ENCODE measurements at places on chromosomes 1 and 21. TPM values are rescaled to one million over a fixed set of nuclear protein-coding genes. Genes with fewer than 3 reads are reported as not detected.

Gene FCRLB
- 1.4 TPM for total RNA-seq

Gene PGLYRP3
- total RNA-seq: not detected

Gene MTARC2
- total RNA-seq: 7.0 TPM

Gene FCGR1A
- 8.0 TPM for total RNA-seq

Gene RGS7
- 12.5 TPM for total RNA-seq

Gene DIP2A
- total RNA-seq: 67.7 TPM

Gene FCRL2
- not detected for total RNA-seq

DNA sequence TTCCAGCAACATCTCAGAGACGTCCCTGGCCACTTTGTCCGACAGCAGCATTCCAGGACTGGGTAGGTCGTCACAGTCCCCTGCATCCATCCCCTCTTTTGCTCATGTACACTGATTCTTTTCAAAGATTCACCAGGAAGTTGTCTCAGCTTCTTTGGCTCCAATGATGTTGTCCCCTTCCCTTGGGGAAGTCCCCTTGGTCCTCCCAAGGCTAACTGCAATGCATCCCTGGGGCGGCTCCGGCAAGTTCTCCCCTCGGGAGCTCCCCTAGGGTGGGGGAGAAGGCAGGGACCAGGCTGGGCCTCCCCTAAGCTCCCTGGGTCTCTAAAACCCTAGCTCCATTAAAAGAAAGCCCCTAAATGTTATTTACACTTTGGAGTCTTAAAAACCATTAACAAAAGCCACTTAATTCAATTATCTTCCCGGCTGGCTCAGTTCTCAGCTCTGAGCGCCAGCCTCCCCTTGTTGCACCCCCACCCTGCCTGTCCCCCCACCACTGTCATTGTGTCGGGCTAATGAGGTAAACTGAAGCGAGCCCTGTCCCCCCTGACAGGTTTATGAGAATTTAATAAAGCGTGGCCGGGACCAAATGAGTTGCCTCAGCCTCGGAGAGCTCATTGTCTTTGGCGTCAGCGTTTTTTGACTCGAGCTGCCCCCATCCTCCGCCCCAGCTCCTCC lies 25.3 kb downstream of the KNCN start:
- no peak for DNase-seq

DNA sequence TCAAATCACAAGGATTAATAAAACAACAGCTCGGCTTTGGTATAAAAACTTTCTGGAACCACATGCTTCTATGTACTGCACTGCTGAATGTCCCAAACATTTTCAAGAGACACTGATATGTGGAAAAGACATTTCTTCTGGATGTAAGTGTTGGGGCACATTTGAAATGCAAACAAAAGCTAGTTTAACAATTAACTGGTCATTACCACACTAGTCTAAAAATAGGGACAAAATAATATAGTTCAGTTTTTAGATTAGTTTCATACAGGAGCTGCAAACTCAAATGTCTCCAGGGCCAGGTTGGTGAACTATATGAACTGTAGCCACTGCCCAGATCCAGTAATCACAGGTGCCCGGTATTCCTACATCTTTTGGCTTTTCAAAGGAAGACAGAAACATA lies 3.2 kb downstream of the IL23R start:
- DNase-seq: no peak

GRCh38 chr21:10430005-10430404 lies 91.4 kb upstream of the TPTE start:
- DNase-seq: no peak

DNA sequence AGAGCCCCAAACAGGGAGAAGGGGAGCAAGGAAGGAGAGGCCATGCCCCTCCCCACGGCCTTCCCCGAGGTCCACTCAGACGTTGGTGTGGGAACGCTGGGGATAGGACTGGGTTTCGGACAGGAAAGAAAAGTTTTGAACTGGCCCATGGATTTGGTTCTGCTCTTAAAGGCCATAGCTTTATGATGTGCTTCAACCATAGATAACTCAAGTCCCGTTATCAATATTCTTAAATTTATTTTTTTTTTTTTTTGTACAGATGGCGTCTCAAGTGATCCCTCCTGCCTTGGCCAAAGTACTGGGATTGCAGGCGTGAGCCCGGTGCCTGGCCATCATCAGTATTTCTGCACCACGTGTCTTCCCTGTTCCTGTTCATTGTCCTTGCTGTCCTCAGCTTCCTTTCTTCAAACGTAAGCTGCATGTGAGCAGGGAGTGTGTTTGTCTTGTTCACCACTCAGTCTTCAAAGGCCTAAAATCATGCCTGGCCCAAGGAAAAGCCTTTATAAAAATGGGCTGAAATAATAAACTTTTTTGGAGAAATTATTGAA lies 820 bp upstream of the KRTAP10-1 start:
- no peak for DNase-seq

- DNase-seq: no peak
Observed at GRCh38 chr21:31064803-31065202, 26.5 kb upstream of the KRTAP19-8 start.

DNA sequence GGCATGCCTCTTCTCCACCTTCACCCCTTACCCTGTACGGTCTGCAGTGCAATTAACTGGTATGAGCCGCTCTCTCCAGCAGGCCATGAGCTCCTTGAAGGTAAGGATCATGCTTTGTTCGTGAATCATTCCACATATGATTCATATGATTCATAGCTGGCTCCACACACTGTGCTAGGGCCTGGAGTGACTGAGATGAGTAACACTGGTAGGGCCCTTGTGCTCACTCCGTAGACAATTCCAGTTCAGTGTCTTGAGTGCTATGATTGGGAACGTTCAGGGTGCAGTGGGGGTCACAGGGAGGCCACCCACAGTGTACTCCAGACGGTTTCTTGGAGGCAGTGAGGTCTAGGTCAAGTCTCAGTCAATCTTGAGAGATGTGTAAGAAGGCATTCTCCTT lies 239.8 kb downstream of the LMX1A start:
- DNase-seq: no peak

- no peak for DNase-seq
Observed at GRCh38 chr1:15680561-15681348, 3.4 kb upstream of the PLEKHM2 start.

DNA sequence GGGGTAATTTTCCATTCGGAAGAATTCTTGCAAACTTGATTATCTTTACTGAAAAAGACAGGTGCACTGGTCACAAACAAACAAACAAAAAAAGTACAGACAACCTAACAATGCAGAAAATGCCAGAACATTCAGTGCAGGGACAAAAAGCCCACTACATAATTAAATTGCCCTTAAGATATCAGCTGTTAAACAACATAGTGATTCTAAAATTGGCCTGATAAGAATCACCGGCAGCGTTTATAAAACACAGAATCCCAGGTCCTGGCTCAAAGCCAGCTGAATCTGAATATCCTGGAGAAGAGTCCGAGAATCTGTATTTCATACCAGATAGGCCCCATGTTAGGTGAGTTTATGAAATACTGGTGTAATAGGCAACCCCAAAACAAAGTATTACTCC lies 6.1 kb downstream of the PLPP3 start:
- no peak for DNase-seq

DNA sequence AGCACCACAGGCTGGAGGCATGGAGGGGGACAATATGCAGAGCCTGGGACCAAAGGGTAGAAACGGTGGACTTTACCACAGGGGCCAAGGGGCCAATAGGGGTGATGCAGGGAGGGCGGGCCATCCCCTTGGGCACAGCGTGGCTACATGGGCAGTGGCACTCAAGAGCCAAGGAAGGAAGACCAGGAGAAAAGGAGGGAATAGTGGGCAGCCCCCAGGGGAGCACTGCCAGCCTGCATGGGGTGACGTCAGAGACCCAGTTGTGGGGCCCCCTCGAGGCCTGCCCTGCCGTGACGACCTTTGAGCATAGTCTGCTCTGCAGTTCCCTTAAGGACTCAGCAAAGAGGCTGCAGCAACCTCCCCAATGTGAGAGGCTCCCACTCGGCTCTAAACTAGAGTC lies 95.5 kb upstream of the TMPRSS2 start:
- no peak for DNase-seq

DNA sequence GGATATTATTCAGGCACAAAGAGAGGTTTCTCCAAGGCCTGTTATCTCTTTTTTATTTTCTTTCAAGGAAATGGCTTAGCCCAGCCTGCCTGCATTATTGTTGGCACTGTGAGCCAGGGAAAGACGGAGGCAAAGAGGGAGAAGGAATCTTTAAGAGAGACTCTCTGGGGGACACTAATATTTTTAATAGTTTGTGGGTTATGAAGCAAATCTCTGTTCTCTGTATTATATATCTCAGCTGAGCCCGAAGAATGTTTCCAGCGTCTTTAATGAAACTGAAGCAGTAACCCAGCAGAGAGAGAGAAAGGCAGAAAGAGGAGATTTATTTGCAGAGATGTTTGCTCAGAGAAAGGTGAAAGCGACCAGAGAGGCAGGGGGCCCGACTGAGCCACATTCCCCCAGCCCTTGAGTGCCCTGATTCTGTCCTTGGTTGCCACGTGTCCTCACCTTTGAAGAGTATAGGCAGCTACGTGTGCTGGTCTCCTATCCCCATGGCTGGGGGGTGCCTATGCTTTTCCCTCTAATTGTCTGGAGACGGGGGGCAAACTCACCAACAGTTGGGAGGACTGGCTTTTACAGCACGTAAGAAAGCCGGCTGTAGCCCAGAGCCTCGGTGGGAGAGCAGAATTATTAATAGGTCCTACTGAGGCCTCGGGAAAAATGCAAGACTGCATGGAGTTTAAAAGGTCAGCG lies 166.4 kb downstream of the TRABD2B start:
- DNase-seq: no peak

DNA sequence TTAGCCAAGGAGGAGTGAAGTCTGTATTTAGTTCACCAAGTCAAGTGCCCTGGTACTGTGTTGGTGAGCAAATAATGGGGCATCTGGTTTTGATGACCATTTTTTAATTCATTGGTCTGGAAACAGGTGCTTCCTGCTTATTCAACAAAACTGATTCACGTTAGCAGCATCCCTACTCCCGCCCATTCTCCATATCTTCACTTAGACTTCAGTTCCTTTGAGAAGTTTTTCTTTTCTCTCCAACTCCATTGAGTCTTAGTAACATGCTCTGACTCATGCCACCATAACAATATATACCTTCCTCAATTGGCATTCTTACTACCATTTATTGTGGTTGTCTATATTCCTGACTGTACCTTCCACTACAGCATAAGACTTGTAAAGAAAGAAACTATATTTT lies 468.9 kb downstream of the DPYD start:
- DNase-seq: no peak

DNA sequence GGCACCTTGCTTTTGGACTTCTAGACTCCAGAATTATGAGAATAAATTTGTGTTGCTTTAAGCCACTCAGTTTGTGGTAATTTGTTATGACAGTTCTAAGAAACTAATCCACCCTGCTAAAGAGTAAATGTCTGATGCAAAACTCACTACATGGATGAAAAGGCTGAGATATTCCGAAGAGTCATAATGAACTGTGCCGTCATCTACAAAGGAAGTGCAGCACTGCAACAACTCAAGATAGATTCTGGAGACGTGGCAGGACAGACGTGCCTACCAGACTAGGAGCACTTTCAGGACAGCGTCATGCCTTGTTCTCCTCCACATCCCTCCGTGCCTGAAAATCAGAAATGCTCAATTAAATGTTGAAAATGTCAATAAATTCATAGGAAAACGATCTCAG lies 24.4 kb upstream of the IRF2BP2 start:
- DNase-seq: no peak

DNA sequence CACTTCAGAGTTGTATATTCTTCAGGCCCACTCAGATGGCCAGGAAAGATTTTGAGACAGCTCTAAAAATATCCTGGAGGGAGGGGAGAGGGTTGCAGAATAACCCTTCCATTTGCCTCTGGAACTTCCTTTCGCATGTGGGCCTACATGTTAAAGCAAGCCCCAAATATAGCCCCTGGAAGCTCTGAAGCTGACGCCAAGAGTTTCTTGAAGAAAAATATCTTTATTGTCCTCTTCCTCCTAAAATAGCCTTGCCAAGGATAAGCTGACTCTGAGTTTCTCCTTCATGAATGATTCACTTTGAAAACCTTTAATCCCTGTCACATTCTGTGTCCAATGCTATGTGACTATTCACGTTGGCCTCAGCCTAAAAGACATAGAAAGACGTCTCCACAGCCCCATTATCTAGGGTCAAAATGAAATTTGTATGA lies 6.4 kb downstream of the C1orf116 start:
- DNase-seq: no peak

DNA sequence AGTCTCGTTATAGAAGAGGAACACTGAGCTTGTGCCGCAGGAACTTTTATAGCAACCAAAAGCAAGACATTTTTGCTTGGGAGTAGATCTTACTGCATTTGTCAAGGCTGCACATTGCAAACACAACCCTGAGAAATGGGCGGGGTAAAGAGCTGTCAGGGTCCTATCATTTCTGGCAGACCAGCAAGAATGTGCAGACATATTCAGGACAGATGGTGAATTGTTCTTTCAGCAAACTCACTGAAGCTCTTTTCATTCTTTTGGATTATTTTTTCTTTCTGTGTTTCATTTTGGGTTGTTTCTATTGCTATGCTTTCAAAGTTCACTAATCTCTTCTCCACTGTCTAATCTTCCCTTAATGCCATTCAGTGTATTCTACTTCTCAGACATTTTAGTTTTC lies 5.1 kb upstream of the ACTN2 start:
- no peak for DNase-seq

GRCh38 chr1:61380561-61380960 lies 298.2 kb downstream of the NFIA start:
- no peak for DNase-seq

DNA sequence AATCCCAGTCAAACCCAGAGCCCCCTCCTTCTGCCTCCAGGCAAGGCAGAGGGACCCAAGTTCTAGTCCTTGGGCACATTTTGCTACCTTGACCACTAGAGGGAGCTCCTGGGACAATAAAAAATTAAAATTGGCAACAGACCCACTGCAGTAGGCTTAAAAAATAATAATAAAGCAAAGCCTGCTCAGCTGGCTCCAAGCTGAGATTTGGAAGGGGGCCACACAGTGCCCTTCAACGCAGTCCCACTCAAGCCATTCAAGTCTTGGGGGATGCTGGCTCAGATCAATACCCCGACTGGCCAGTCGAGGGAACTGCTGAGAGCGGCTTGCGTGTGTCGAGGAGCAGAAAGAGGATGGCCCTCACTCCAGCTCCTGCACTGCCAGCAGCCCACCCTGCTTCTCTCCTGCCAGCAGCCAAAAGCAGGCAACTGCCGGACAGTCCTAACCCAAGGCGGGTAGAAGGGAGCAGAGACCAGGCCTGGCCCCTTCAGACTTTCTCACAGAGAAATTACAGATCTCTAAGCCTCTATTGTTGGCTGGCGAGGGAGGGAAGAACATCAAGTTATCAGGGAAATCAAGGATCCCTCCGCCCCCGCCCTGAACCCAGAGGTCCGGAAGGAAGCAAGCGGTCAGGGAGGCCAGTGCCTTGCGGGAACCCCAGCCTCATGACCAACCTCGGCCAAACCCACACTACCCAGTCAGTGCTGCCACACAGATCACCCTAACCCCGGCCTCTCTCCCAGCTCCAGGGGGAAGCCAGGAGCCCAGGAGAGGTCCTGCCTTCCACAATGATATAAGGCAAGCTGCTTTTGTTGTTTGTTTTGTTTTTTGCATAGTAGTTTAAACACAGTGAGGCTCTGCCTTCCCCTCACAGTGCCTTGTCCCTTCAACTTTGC lies 4.9 kb upstream of the ALDH4A1 start:
- peak; percentile 79 for DNase-seq

Measured in cerebellum (tissue), 4 donors.